ENCODE measurements at places on chromosomes 12 and 14. TPM values are rescaled to one million over a fixed set of nuclear protein-coding genes. Genes with fewer than 3 reads are reported as not detected.

The CMA1 gene
- total RNA-seq = not detected

The GLIPR1L1 gene
- total RNA-seq = not detected

The KRT80 gene
- 0.22 TPM for total RNA-seq

The PLEK2 gene
- total RNA-seq = 12.0 TPM

The ACRBP gene
- total RNA-seq = 0.14 TPM

The ACADS gene
- total RNA-seq = 7.2 TPM

The AICDA gene
- not detected for total RNA-seq

The GLT1D1 gene
- not detected for total RNA-seq

The TECPR2 gene
- 21.5 TPM for total RNA-seq

The SPATS2 gene
- total RNA-seq = 27.4 TPM

The HNF1A gene
- total RNA-seq = not detected

The TOMM20L gene
- total RNA-seq = not detected

The NRXN3 gene
- total RNA-seq = 0.22 TPM

The GPR135 gene
- 4.2 TPM for total RNA-seq

The KLRB1 gene
- total RNA-seq = not detected

The GZMH gene
- total RNA-seq = not detected

The TXNDC16 gene
- total RNA-seq = 2.1 TPM

The CCDC175 gene
- total RNA-seq = not detected

The NPFF gene
- total RNA-seq = not detected

The PIK3C2G gene
- total RNA-seq = not detected

The OTX2 gene
- not detected for total RNA-seq

The PAWR gene
- total RNA-seq = 29.5 TPM

The ZDHHC22 gene
- not detected for total RNA-seq
